Testis (tissue), 5 donors: ENCODE measurements at places on chromosomes 1 and 21. TPM values are rescaled to one million over a fixed set of nuclear protein-coding genes. Genes with fewer than 3 reads are reported as not detected.

DNA sequence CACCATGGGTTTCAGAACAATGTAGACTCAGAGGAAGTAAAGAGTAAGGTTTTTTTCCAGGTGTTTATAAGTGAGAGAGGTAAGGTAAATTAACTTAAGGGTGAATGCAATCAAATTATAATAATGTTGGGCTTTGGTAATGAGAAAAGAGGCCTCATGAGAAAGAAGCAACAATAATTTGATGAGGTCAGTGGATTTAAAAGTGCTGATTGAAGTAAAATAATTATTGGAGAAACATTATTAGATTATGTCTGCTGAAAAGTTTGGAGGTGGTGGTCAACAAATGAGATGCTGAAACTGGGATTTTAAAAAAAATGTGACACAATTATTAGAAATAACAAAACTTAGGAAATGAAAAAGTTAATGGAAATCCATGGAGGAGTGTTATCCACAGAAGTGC is 187.4 kb upstream of the BRINP3 start:
- H3K4me1 ChIP-seq: no peaks in the 10 kb centered on the region
- no peak for DNase-seq
- no peak overlapping the region for H3K4me3 ChIP-seq
- H3K27me3 ChIP-seq: no peaks in the 10 kb centered on the region

UBE2Q1 gene
- 63.5 TPM for total RNA-seq

GRCh38 chr1:157124855-157125254 is 13.3 kb downstream of the ETV3 start:
- no peak for DNase-seq
- H3K27me3 ChIP-seq: no peaks in the 10 kb centered on the region
- no peak overlapping the region for H3K27ac ChIP-seq
- H3K4me1 ChIP-seq: no peaks in the 10 kb centered on the region
- no peaks in the 10 kb centered on the region for H3K36me3 ChIP-seq
- no peak overlapping the region for H3K4me3 ChIP-seq

NMNAT2 gene
- 52.0 TPM for total RNA-seq

GRCh38 chr1:101109791-101110190 is 84.2 kb upstream of the DPH5 start:
- DNase-seq: no peak
- H3K27me3 ChIP-seq: no peaks in the 10 kb centered on the region
- H3K4me1 ChIP-seq: no peaks in the 10 kb centered on the region

- no peak for DNase-seq
- no peak overlapping the region for H3K27ac ChIP-seq
- H3K27me3 ChIP-seq: no peaks in the 10 kb centered on the region
- H3K4me3 ChIP-seq: no peak overlapping the region
- H3K36me3 ChIP-seq: no peaks in the 10 kb centered on the region
- no peaks in the 10 kb centered on the region for H3K4me1 ChIP-seq
These were observed 271.3 kb downstream of the DNM3 start for GRCh38 chr1:172112576-172112975.

GRCh38 chr1:226882187-226882586 is 11.8 kb downstream of the PSEN2 start:
- no peaks in the 10 kb centered on the region for H3K27me3 ChIP-seq
- H3K36me3 ChIP-seq: no peaks in the 10 kb centered on the region
- no peak overlapping the region for H3K4me3 ChIP-seq
- peak overlapping the region; percentile 43 for H3K27ac ChIP-seq
- H3K4me1 ChIP-seq: peaks cover 17% of the 10 kb centered on the region

DNA sequence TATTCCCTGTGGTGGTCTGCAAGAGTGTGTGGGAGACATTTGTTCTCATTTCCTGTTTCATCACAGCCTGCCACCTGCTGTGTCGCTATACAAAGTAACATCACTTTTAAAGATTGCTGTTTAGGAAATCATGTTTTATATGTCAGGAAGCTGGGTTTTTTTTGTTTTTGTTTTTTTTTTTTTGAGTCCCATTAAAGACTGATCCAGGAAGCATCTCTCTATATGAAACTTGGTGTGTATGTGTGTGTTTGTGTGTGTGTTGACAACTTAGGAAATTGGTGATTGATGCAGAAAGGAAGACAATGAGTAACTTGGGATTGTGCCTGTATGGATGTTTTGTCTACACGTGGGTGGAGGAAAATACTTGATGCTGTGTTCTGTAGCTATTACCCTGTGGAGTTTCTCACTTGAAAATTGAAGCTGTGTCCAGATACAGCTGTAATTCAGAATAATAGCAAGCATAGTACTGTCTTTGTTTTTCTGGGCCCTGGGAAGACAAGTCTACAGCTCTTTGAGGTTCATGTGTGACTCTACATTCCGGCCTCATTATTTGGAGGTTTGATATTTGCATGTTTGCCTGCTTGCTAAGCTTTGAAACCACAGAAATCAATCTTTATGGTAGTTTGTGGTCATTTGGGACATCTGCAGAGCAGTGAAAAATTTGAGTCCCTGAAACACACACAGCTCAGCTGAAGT is 47.9 kb downstream of the LAMC1 start:
- peaks cover 6% of the 10 kb centered on the region for H3K4me1 ChIP-seq
- H3K36me3 ChIP-seq: no peaks in the 10 kb centered on the region
- no peaks in the 10 kb centered on the region for H3K27me3 ChIP-seq

NKAIN1 gene
- total RNA-seq: 0.39 TPM

DNA sequence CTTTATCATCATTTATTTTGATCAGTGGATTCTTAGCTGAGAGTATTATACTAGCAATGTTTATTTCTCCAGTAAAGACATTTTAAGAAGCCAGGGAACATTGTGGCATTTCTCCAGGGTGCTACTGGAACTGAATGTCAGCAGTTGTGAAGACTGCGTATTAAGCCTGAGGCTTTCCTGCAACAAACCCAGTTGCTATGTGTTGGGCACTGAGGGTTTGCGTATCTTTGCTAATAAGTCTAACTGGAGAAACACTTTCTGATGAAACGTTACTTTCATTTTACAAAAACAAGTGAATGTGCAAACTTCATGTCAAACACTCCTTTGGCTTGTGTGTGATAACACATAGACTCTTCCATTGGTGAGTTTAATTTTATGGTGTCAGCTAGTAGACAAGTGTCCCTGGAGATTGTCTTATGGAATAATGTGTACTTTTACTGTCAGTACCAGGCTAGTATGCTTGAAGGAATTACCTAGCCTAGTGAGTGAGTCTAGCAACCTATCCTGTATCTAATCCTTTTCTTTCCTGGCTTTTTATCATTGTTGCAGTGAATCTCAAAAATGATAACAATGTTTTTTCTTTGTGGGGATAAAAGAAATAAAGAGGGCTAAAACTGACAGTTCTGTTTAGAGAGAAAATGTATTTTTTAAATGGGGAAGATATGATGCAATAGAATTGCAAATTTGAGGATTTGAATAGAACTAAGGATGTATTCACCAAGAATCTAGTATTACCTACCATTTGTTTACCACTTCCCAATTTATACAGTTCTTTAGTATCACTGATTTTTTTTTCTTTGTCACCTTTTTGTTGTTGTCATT is 70.1 kb downstream of the MTR start:
- H3K27me3 ChIP-seq: no peaks in the 10 kb centered on the region
- H3K4me3 ChIP-seq: no peak overlapping the region
- no peak for DNase-seq
- H3K27ac ChIP-seq: no peak overlapping the region
